Progenitor cell of endocrine pancreas (in vitro differentiated cells): ENCODE measurements at places on chromosomes 6 and 20. TPM values are rescaled to one million over a fixed set of nuclear protein-coding genes. Genes with fewer than 3 reads are reported as not detected.

FOXQ1 gene
- 2.0 and 2.9 TPM in 2 replicates for total RNA-seq

DNA sequence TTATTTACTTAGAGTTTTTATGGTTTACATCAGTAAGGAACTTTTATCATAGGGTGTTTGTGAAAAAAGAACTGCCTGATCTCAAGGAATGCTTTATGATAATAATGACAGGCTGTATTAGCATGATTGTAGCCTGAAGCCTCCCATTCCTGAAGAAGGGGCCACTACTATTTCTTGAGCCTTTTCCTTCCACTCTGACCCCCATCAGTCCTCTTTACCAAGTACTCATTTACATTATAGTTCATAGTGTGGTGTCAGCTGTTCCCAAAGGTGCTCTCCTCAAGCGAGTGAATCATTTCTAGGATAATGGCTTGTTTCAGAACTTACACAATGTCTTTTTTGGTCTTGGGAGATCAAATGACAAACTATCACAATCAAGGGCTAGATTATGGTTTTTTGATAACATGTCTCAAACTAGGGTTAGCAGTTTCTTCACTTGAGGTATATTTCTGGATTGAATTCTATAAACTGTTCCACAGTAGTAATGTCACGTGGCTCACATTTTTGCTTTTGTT, 283.6 kb downstream of the CDKAL1 start:
- H3K4me1 ChIP-seq = peaks cover 6% of the 10 kb centered on the region
- peaks cover 21% of the 10 kb centered on the region for H3K36me3 ChIP-seq
- no peak for DNase-seq
- H3K27ac ChIP-seq = no peak overlapping the region

DNA sequence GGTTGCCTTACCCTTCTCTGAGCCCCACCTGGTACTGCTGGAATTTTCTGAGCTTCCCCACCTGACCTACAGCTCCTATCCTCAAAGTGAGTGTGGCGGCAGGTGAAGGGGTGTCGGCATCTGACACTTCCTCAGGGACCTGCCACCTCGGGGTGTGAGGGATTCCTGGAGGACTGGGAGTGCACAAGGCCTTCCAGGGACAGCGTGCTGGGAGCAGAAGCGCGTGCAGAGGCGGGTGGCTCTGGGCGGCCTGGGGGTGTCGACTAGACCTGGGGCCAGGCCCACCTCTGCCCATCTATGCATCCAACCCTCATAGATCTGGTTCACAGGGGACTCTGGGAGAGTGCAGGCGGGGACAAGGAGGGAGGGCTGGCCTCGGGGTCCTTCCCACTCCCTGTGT, 7.8 kb downstream of the DLGAP4 start:
- no peak overlapping the region for H3K4me3 ChIP-seq
- no peak overlapping the region for H3K27ac ChIP-seq
- H3K27me3 ChIP-seq = peaks cover 56% of the 10 kb centered on the region
- H3K4me1 ChIP-seq = no peaks in the 10 kb centered on the region
- DNase-seq = no peak

GRCh38 chr6:119340796-119341487, 8.6 kb downstream of the MAN1A1 start:
- no peaks in the 10 kb centered on the region for H3K27me3 ChIP-seq
- peaks cover 9% of the 10 kb centered on the region for H3K4me1 ChIP-seq
- H3K36me3 ChIP-seq = no peaks in the 10 kb centered on the region
- DNase-seq = no peak

LY6G6D gene
- not detected in 2 replicates for total RNA-seq

- no peak for DNase-seq
- peaks cover 3% of the 10 kb centered on the region for H3K27me3 ChIP-seq
- H3K27ac ChIP-seq = no peak overlapping the region
- no peak overlapping the region for H3K4me3 ChIP-seq
Observed at GRCh38 chr6:155066361-155066760, 71.2 kb downstream of the TIAM2 start.

- peaks cover 2% of the 10 kb centered on the region for H3K4me1 ChIP-seq
- no peak for DNase-seq
- peaks cover 7% of the 10 kb centered on the region for H3K27me3 ChIP-seq
- no peaks in the 10 kb centered on the region for H3K36me3 ChIP-seq
- H3K27ac ChIP-seq = no peak overlapping the region
- no peak overlapping the region for H3K4me3 ChIP-seq
Observed at GRCh38 chr6:135117413-135117968, 62.9 kb upstream of the HBS1L start.

KIF3B gene
- total RNA-seq = 60.2 and 61.6 TPM in 2 replicates

DNA sequence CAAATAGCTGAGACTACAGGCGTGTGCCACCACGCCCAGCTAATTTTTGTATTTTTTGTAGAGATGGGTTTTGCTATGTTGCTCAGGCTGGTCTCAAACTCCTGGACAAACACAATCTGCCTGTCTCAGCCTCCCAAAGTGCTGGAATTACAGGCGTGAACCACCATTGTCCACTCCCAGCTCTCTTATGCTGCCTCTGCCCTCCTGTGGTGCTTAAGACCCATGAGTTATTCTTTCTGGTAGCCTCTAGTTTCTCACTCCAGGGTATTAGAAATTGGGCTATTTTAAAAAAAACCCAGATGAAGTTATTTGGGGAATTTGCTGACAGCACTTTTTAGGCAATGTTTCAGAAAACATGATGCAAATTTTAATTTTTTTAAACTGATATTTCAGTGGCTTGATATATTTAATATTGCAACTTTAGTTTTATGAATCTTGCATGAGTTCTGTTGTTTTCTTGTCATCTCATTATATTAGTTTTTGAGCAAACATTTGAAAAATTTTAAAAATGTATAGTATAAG, 114.0 kb upstream of the FOXO3 start:
- no peaks in the 10 kb centered on the region for H3K27me3 ChIP-seq
- no peaks in the 10 kb centered on the region for H3K4me1 ChIP-seq
- no peak overlapping the region for H3K4me3 ChIP-seq
- H3K27ac ChIP-seq = no peak overlapping the region
- no peak for DNase-seq

DNA sequence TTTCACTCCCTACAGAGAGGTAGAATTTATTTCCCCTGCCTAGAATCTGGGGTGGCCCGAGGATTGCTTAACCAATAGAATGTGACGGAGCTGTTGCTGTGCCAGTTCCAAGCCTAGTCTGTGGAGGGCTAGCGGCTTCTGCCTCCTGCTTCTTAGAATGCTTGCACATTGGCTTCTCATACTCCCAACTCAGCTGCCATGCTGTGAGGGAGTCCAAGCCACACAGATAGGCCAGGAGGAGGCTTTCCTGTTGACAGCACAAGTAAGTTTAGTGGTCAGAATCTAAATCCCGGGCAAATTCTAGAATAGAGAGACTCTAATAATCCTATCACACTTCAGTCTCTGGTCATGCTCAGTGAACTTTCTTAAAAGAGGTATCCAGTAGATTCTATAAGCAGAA, 57.5 kb upstream of the SNRPB2 start:
- no peak overlapping the region for H3K4me3 ChIP-seq
- no peaks in the 10 kb centered on the region for H3K36me3 ChIP-seq
- H3K27me3 ChIP-seq = no peaks in the 10 kb centered on the region
- no peaks in the 10 kb centered on the region for H3K4me1 ChIP-seq
